ENCODE measurements at places on chromosomes 16 and 17. TPM values are rescaled to one million over a fixed set of nuclear protein-coding genes. Genes with fewer than 3 reads are reported as not detected.

Gene SMTNL2
- total RNA-seq, result 1.8 TPM

Gene TSPOAP1
- not detected for total RNA-seq

Gene GALR2
- total RNA-seq, result not detected

Gene PPY
- not detected for total RNA-seq

DNA sequence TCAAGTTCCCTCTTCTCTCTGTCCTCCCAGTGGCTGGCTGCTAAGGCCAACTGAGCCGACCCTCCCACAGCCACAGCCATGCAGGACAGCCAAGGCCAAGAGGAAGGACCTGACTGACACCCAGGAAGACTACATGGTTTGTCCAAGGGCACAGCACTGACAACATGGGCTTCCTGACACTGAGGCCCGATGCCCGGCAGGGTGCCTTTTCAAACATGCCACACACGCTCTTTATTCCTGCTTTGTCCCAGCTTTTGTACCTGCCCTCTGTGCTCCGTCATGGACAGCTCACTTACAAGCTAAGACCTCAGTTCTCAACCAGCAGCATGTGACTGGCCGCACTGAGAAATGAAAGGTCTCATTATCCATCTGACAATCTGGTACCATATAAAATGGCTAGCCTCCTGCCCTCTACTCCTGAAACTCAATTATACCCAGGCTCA lies 45.8 kb downstream of the TEX2 start:
- DNase-seq, result no peak

- no peak for DNase-seq
Observed at GRCh38 chr17:62807812-62808575, at the start of gene MARCHF10. MARCHF10 (minus strand) TSS chr17:62808314; CDS start chr17:62801735, 6,579 bp downstream.

Gene PIPOX
- total RNA-seq, result 1.7 TPM

Data from A172 (cell line).